ENCODE measurements at places on chromosomes 1 and 21.

- no peak for DNase-seq
Measured at GRCh38 chr1:154958036-154958435, 2.1 kb upstream of the PBXIP1 start.

DNA sequence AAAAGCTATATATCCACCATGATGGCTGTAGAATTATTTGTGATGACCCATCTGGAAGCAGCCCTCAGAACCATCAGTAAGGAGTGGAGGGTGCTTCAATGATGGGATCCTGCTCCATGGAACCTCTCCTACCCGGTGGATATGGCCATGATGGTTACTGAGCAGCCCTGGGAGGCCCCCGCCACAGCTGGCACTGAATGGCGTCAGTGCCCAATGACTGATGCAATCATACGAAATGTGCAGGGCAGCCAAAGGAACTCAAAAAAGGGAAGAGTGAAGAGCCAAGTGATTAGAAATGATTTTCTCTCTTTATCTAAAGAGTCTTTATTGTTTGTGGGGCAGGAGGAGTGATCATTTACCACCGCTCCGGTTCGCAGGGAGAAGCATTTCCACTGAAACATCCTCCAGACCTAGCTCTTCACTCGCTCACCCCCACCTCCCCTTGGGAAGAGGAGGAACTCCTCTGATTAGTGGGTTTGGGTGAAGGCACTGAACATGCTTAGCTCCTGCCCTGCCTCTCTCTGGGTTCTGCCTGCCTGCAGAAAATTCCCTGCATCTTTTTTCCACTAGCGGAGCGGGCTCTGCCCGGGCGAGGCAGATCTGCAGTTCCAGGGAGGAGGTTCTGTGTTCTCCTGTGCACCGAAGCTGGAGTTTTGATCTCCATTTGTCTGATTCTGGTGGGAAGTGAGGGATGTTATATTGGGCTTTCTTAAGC lies 260.3 kb downstream of the GRIK3 start:
- DNase-seq: no peak

GRCh38 chr1:22529901-22530621 lies 33.2 kb upstream of the EPHA8 start:
- no peak for DNase-seq

- no peak for DNase-seq
Measured at GRCh38 chr1:21254335-21254951, 35.8 kb downstream of the ECE1 start.

GRCh38 chr1:153535242-153536011 lies at the start of gene S100A6:
TSS of gene S100A6 (minus strand) at chr1:153535991. CDS start at chr1:153535339, 652 bp downstream.
- DNase-seq: peak; percentile 50

DNA sequence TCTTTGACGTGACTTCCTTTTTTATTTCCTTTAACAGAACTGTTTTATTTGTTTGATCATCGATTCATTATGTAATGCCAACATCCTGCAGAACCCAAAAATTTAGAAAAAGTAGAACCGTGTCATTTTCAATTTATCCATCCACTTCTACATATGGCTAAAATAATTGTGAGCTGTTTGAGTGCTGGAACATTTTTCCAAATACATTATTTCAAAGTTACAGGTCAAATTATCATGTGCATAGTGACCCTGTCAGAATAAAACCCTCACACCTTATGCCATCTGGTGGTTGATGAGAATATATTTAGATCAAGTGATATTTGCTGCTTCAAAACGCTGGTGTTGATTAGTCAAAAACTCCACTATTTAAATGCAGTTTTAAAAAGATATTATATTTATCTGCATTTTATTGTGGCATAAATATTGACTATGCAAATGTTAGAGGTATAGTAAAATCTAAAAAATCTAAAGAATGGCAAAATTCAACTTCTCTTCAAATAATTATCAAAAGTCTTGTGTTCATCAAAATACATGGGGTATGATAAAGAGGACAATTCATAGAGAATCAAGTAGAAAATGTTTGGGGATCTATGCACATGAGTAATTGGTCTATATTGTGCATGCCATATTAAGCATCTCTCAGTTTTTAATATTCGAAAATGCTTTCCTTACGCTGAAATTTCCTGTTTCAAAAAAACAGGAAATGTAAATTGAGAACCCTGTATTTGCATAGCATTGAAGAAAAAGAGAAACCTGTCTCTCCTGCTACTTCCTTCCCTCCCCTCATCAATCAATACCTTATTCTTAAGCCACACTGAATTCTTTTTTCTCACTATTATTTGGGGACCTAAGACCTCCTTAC lies 39.7 kb downstream of the UBE2U start:
- DNase-seq: peak; percentile 4

- DNase-seq: no peak
Measured at GRCh38 chr1:222696741-222697140, 15.6 kb downstream of the AIDA start.

DNA sequence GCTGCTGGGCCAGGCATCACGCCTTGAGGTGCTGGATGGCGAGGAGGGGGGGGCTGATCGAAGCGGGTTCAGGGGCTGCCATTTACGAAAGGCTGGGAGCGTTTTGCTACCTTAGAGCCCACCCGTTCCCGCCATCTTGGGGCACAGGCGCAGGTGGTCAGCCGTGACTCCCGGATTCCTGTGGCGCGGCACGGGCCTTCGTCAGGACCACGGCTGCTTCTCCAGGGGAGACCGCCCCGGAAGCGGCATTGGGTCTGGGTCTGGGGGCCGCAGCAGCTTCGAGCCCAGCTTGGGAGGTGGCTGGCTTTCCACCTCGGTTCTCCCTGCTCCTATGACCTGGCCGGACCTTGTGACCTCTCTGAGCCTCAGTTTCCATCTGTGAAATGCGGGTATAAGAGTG lies 23.8 kb downstream of the SPSB1 start:
- no peak for DNase-seq

- DNase-seq: no peak
Measured at GRCh38 chr1:30314591-30314990, 408.8 kb downstream of the MATN1 start.

DNA sequence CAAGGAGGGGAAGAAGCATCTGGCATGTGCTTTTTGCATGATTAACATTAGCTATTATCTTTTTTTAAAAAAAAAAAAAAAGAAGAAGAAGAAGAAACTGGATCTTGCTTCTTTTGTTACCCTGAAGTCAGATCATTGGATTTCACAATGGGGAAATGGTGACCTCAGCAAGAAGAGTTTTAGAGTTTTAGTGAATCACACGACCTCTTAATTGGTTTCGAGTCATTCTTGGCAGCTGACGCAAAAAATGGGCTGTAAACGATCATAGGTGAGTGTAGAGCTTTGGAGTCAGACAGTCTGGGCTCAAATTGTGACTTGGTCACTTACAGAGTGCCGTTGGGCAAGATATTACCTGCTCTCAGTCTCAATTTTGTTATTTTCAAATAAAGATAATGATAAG lies 33.3 kb upstream of the PGBD5 start:
- DNase-seq: no peak

DNA sequence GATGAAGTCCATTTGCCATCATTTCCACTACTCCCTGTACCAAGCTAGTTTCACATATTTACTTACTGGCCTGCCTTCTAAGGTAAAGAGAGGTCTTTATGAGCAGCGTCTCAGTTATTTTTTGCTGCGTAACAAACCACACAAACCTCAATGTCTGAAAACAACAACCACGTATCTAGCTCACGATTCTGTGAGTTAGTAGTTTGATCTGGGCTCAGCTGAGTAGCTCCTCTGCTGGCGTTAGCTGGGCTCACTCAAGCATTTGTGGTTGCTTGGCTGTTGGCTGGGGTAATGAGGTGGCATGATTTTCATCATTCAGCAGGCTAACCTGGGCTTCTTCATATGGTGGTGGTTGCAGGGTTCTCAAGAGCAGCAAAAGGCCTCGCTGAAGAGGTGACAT lies 225.4 kb downstream of the FOXD2 start:
- DNase-seq: no peak

- no peak for DNase-seq
Measured at GRCh38 chr1:43530483-43531106, at the start of gene PTPRF. TSS of gene PTPRF (plus strand) at chr1:43530883. CDS start at chr1:43545076, 14,193 bp downstream.

- DNase-seq: no peak
Measured at GRCh38 chr1:67831850-67832513, 1.3 kb downstream of the GNG12 start.

DNA sequence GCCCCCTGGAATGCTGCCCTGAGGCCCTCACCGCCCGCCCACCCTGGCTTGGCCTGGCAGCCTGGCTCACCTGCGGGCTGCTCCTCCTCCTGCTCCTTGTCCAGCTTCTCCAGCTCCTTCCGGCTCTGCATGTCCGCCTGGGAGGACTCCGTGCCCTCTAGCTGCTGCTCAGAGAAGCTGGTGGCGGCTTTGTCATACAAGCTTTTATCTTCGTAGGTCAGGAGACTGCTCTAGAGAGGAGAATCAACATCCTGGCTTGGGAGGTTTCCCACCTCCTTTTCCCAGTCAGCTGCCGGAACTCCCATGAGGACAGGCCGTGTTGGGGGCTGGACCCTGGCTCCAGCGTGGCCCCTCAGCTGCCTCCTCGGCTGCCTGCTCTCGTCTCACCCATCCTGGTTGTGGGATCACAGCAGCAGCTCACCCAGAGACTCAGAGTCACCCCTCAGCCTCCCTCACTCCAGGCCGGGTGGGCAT lies 36.6 kb upstream of the TMEM52 start:
- no peak for DNase-seq

DNA sequence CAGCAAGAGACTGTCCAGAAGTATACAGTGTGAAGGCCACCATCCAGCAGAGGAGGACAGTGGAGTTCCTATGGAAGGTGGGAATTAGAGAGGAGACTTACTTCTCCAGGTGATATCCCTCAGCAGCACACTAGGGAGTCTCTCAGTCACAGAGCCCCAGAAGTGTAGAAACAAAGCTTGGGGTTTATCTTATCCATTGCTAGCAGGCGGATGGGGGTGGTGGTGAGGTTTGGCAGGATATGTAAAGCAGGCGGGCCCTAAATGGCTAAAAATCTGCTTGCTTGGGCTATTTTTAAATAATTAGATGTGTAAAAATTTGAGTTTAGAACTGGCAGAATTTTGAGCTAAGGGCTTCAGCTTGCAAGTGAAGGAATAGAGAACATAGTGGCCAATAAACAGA lies 50.1 kb upstream of the RGS18 start:
- DNase-seq: no peak

DNA sequence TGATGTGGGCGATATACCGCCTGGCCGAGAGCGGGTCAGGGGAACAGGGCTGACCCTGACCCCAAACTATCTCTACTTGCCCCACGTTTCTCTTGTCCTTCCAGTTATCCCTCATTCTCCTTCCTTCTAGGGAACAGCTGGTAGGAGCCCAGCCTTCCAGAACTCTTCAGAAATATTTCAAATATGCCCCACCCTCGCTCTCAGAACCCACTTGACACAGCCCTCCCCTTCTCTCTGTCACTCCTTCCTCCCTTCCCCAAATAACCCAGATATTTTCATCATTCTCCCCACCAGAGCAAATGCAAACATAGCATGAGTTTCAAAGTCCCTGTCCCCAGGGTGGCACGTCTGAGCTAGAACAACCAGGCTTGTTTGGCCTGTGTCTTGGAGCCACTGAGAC lies 1.1 kb downstream of the CACNA1S start:
- no peak for DNase-seq

DNA sequence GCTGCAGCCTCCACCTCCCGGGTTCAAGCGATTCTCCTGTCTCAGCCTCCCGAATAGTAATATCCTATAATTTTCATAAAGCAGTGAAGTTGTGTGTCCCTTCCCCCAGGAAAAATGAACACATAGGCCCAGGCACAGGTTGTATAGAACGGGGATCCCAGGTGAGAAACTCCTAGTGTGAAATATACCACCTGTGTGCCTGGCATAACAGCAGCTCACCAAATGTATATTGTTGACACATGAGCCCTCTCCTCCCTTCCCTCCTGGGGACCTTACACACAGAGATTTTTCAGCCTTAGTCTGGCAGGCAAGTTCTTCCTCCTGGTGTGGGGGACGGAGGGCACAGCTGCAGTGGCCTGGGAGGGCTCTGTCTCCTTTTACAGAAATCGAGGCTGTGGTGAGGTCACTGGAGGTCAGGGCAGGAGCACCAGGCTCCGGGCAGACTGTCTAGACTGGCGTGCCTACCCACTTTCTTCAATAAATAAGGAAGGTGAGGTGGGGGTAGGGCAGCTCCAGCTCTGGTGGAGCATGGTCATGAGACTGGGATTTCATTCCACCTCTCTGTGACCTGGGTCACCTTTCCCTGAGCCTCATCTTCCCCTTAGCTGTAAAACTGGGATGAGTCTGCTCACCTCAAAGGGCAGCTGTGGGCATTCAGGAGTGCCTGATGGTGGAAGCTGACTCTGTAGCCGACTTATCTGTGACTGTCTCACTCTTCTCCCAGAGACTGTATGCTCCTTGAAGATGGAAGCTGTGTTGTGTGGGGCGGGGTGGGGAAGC lies 14.3 kb downstream of the RCC1 start:
- no peak for DNase-seq

GRCh38 chr1:81540216-81540615 lies 260.5 kb upstream of the ADGRL2 start:
- DNase-seq: no peak

DNA sequence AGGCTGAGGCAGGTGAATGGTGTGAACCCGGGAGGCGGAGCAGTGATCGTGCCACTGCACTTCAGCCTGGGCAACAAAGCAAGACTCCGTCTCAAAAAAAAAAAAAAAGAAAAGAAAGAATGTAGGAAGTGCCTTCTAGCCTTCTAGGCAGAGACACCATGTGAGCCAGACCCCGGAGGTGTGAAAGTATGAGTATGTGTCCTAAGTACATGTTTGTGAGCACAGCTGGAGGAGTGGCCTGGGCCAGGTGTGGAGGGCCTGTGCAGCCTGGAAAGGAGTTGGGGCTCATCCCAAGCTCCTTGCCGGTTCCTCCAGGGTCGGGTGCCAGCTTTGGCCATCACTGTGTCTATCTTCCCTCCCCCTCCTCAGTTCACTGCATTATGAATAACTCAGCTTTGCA lies 13.0 kb downstream of the SOX13 start:
- no peak for DNase-seq

DNA sequence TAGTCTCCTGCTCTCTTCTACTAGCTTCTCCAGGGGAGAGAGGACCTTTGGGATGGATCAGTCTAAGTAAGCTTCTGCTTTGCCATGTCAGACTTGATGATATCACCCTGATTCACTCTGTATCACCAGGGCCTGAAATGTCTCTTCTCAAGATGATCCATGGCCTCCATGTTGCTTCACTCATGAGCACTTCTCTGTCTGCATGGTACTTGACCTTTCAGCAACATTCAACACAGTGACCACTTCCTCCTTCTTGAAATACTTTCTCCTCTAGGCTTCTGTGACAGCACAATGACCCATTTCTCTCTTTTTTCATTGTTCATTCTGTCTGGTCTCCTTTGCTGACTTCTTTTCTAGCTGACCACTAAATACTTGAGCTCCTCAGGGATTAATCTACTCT lies 35.3 kb upstream of the NGF start:
- DNase-seq: no peak
